AG10803 (cell line): ENCODE measurements at places on chromosomes 5 and 9.

GRCh38 chr5:123865641-123866040 lies 353.7 kb downstream of the CSNK1G3 start:
- no peak for DNase-seq

GRCh38 chr5:56876327-56876726 lies 33.1 kb upstream of the SETD9 start:
- peak; percentile 3 for DNase-seq

DNA sequence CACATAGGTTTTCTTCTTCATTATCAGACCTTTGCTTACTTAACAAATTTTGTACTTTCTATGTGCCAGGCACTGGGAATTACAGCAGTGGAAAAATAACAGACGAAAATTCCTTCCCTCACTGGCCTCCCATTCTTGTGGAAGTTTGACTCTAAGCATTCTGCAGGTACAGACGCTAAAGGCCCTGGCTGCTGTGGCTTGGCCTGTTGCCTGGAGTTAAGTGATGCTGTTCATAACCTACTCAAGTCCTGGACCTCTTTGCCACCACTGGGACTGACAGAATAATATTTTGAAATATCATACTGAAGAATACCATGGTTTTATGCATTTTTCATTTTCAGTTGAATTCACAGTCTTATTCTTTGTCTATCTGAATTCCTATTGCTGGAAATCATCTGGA lies 97.3 kb upstream of the SPATA31C2 start:
- no peak for DNase-seq

DNA sequence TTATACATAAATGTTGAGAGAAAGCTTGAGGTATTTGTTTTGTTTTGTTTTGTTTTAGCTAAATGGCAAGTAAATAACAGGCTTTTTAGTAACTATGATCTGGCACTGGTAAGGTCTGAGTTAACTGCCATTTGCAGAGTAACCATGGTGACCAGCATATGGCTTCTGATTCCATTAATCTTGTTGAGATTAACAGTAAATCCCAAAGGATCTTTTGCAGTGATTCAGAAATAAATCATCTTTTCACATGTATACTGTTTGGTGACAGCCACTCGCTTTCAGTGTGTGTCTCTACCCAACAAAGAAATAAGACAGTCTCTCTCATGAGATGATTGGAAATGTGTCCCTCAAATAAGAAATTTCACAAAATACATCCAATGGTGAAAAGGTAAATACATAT lies 235.6 kb downstream of the RAB3C start:
- DNase-seq, result no peak

- no peak for DNase-seq
Measured at GRCh38 chr5:173688703-173689102, 72.3 kb upstream of the BOD1 start.

- DNase-seq, result peak; percentile 41
Measured at GRCh38 chr5:135887881-135888614, 7.6 kb downstream of the IL9 start.

DNA sequence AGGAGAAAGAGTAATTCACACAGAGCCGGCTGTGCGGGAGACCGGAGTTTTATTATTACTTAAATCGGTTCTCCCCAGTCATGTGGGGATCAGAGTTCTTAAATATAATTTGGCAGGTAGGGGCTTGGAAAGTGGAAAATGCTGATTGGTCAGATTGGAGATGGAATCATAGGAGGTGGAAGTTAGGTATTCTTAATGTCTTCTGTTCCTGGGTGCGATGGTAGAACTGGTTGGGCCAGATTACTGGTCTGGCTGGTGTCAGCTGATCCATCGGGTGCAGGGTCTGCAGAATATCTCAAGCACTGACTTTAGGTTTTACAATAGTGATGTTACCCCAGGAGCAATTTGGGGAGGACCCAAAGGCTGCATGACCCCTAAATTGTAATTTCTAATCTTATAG lies 4.6 kb upstream of the CERCAM start:
- no peak for DNase-seq
